Activated CD4-positive, alpha-beta T cell treated with anti-CD3 and anti-CD28 coated beads, Interleukin-2, amount 10 ng/mL, durations not matched to agents 7 days and 5 days (primary cell): ENCODE measurements at places on chromosomes 3 and 15. TPM values are rescaled to one million over a fixed set of nuclear protein-coding genes. Genes with fewer than 3 reads are reported as not detected.

The CNTN6 gene
- total RNA-seq: not detected

The DUOXA2 gene
- not detected for total RNA-seq

DNA sequence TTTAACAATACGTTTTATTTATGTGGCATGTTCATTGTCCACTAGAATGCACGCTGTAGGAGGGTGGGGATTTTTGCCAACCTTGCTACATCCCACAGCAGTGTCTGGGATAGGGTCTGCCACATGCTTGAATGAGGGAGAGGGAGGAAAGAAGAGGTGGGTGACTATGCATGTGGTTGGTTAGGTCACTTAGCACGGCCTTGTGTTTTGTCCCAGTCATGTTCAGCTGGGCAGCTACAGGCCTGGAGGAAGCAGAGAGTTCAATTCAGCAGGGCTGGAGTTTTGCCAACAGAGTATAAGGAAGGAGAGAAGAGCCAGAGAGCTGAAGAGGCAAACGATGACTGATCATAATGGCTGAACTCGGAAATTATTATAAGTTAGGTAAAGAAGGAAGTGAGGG, 268.4 kb upstream of the NSMCE3 start:
- no peak for DNase-seq

DNA sequence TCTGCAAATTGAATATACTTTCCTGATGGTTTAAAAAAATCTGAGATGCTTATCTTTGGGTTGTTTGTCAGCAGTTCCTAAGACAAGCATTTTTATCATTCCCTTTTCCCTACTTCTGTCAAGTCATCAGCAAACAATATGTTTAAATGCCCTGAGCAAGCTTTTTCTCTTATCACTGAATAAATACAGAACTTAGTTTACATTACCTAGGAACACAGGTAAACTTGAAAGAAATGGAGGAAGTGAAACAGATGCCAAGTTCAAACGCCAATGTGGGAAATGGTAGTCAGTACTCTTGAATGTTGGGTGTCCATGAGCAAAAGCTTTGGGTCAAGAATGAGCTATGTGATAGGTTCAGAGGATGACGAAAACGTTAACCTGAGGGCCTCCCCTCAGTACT, 17.2 kb upstream of the TCAIM start:
- no peak for DNase-seq

DNA sequence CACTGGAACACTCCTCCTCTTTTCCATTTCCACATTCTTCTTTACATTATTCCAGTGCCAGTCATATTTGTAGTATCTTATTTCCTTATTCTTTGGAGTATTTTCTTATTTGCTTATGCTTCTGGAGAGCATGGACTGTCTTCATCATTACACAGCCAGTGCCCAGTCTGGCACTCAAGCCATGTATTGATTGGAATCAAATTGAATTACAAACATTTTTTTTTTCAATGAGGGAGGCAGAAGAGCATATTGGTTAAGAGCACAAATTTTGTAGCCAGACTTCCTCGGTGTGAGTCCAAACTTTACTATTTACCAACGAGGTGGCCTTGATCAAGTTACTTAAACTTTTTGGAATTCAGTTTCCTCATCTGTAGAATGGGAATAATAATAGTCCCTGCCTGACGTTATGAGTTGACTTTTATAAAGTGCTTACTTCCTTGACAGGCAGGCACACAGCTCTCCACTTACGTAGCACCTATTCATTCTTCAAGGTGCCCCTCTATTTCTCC, 186.6 kb upstream of the BCL6 start:
- DNase-seq: no peak

GRCh38 chr3:72050771-72051170, 265.8 kb upstream of the PROK2 start:
- DNase-seq: no peak

GRCh38 chr3:179093807-179094206, 22.2 kb upstream of the ZMAT3 start:
- DNase-seq: no peak

DNA sequence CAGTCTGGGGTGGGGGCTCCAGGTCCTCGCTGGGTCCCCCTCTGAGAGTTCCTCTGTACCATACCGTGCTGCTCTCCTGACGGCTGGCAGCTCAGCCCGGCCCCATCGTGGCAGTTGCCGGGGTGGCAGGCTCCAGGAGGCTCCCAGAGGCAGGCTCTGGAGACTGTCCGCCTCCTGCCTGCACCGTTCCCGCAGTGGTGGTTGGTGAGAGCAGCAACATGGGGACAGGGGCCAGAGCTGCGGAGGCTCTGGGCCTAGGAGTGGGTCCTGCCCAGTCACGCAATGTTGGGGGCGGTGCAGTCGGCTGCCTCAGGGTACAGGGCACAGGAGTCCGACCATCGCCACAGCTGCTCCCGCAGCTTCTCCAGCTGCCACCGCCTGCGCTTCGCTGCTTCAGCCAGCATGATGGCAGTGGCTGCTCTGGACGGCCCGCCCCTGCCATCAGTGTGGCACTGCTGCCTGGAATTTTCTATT, 492.7 kb downstream of the AGBL1 start:
- DNase-seq: no peak

- no peak for DNase-seq
Measured at GRCh38 chr15:89805241-89806209, 9.1 kb downstream of the ANPEP start.

- no peak for DNase-seq
Measured at GRCh38 chr3:181699171-181699903, 12.4 kb upstream of the SOX2 start.
